ENCODE measurements at places on chromosomes 7 and 10.

DNA sequence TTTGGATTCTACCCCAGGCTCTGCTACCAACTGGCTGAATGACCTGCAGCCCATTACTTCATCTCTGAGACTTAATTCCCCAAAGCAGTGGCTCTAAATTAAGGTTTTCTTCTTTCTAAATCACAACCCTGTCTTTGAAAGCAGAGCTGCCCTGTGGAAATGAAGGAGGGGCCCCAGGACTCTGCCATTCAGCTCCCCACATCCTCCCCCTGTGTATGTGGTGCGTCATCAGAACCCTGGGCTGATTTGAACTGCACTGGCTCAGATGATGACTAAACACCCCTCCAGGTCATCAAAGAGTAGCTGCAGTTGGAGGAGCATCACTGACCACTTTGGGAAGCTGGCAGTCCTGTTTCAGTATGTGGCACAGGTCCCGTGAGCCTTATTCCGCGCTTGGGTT lies 46.6 kb downstream of the BPGM start:
- no peak for DNase-seq

DNA sequence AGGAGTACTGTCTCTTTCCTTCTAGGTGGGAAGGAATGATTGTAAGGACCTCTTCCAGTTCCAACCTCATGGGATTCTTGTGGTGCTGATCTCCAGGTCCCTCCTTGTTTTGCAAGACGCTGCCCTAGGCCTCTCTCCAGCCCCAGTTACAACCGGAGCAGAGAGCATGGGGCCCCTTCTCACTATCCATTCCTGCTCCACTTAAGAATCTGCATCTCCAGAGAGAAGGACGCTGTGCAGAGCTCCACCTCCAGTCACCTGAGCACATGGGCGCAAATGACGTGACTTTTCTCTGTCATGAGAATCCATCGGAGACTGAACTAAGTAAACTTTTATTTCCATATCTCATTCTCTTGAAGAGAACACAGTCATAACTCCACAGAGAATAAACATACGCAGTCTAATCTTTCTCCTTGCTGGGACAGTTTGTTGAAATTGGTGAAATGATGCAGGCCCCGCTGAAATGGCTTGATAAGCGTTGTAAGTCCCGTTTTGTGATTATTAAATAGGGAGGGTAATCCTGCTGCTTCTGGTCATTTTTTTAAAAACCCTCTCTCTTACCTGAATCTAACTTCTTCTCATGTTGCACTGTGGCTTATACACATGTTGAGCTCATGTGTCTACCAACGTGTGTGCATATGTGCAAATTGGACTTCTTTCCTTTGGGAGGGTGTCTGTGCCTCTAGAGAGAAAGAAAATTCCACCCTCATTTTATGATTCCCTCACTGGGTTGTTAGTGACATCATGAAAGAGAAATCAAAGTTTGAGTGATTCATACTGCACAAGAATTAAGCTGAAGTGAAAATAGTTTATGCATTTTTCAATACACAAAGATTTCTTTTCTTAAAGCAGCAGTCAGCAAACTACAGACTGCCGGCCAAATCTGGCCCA lies 133.2 kb upstream of the TBX20 start:
- DNase-seq = no peak

DNA sequence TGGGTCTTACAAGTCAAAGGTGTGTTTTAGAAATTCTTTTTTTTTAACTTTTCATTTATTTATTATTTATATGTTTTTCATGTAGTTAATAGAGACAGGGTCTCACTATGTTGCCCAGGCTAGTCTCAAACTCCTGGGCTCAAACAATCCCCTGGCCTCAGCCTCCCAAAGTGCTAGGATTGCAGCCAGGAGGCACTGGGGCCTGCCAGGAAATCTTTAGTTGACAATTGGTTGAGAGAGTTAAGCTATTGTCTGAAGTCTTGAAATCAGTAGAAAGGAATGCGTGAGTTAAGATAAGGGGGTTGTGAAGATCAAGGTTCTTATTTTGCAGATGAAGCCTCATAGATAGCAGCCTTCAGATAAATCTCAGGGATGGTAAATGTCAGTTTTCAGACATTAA lies 245.4 kb upstream of the GALNT17 start:
- DNase-seq = no peak

GRCh38 chr10:122154545-122155366 lies 116.3 kb upstream of the BTBD16 start:
- no peak for DNase-seq

DNA sequence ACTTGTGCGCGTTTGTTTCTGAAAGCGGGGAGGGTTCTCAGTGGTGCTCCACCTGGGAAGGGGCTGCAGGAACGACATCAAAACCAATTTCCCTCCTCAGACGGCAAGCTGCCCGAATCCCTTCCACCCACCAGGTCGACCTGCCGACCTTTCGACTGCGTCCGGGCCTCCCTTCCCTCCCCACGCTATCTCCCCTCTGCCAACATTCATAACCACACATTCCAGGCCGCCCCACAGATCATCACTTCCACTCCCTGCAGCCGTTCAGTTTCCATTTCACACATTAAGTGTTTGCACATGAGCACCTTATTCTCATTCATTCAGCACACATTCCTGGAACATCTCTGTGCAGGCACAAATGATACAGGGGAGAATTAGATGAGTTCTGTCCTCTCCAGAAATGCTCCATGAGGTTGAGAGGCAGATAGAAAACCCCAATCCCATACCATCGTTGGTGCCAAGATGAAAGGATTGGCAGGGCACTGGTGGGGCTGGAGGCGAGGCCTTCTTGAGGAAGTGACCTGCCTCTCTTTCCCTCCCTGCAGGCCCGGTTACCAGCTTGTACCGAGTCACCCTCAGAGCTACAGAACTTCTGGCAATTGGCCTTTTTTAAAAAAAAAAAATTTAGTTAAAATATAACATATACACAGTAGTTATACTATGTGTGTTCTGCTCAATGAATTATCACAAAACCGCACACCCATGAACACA lies 70.0 kb downstream of the MINDY4 start:
- no peak for DNase-seq

DNA sequence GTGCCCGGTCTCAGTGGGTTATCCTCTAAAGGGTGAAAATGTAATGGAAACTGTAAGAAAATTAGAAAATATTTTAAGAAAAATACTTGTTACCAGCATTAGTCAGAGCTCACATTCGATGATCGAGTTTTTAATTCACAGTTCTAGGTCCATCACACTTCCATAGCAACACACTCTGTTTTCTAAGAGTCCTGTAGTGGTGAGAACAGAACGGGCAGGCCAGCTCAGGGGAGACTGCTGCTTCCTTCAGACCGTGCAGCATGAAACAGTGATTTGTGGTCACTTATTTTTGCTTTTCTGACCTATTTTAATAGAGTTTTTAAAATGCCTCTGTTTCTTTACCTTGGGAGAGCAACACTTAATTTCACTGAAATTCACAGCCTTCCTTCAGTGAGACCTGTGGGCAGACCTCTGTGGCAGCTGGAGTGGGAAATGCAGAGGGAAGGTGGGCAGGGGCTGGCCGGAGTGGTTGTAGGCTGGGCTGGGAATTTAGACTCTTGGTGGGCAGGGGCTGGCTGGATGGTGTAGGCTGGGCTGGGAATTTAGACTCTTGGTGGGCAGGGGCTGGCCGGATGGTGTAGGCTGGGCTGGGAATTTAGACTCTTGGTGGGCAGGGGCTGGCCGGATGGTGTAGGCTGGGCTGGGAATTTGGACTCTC lies 1.5 kb downstream of the SUN1 start:
- DNase-seq = no peak

DNA sequence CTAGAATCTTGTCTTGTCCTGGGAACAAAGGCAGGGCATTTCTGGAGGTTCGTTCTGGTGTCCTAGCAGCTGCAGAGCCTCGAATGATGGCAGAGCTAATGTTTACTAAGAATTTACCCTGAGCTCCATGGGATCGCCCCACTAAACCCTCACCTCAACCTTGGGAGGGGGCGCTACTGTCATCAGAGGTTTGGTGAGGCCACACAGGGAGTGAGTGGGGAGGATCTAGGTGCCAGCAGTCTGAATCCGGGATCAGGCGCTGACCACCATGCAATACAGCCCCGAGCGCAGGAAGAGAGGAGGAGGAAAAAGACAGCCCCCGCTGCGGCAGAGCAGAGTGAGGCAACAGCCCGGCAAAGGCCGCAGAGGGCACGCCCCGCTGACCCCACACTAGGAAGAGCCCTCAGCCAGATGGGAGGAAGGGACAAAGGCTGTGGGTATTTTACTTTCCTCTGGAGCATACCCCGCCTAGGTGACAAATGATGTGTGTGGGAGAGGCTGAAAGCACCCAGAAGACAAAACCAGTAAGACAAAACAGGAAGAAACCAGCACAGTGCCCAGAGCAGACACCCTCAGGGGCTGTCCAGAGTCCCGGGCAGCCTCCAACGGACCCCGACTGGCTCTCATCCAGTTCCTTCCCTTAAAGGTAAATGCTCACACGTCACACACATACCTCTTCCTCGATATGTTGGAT lies 103.5 kb downstream of the FAM53B start:
- no peak for DNase-seq

- no peak for DNase-seq
These were observed 455.3 kb downstream of the REEP3 start for GRCh38 chr10:63976538-63976937.

- no peak for DNase-seq
These were observed 44.4 kb downstream of the JAKMIP3 start for GRCh38 chr10:132110111-132110521.

DNA sequence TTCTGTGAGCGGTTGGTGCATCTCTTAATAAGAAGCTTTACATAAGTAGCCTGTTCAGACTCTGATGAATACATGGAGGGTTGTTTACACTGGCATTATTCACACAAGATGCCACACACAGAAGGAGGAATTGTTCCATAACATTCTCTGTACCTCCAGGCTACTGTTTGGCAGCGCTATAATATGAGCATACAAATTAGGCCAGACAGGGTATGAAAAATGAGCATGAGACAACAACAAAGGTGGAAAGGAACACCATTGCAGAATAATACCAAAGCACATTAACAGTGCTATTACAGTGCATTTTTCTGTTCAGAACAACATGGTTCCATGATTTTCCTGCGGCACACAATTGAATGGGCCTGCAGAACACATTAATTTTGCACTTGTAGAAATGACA lies 417.2 kb upstream of the C7orf33 start:
- no peak for DNase-seq

GRCh38 chr10:131277969-131278368 lies 33.6 kb downstream of the TCERG1L start:
- no peak for DNase-seq

DNA sequence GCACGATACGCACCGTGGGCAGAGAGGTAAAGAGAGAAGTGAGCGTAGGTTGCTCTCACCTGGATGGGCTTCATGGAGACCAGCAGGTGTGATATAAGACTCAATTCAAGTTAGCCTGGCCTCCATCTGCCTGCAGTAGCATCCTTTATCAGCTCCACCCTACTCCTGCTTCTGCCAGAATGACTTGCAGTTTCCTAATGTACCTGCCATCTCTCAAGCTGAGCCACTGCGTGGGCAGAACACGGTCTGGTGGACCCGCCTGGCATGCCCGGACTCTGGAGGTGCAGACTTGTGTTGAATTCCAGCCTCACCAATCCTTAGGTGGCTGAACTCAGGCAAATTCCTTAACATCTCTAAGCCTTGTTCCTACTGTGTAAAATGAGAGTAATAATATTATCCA lies 64.3 kb downstream of the STEAP1B start:
- DNase-seq = no peak

DNA sequence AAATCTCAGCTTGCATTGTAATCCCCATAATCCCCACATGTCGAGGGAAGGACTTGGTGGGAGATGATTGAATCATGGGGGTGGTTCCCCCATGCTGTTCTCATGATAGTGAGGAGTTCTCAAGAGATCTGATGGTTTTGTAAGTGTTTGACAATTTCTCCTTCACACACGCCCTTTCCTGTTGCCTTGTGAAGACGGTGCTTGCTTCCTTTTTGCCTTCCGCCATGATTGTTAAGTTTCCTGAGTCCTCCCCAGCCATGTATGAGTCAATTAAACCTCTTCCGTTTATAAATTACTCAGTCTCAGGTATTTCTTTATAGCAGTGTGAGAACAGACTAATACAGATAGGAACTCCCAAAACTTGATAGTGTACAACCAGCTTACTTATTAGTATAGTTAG lies 98.6 kb downstream of the CREM start:
- DNase-seq = no peak

DNA sequence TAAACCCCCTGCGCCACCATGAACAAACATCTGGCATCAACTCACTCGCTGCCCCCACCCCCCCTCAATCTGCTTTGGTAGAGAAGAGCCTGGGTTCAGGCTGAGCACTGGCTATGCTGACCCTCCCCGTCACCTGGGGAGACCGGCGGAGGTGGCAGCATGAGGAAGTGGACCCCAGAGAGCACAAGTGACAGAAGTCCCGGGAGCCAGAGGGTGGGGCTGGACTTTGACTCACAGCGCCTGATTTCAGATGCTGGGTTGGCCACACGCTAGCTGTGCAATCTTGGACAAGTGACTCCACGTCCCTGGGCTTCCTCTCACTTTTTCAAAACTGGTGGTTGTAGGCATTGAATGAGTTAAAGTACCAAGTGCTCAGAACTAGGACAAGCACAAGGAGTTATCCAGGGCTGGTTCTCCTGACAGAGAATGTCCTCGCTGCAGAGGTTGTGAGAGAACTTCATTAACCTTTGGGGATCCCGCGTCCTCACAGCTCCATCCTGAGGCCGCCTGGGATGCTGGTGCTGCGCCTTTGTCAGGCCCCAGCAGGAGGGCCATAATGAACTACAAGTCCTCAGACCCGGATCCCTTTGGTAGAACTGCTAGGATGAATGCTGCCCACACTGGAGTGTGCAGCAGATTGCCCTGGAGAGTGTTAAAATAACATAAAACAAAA lies 48.8 kb upstream of the RASGEF1A start:
- DNase-seq = no peak

- DNase-seq = no peak
These were observed 52.8 kb downstream of the NRF1 start for GRCh38 chr7:129664029-129665012.

GRCh38 chr7:150502519-150502918 lies 12.2 kb upstream of the GIMAP7 start:
- DNase-seq = no peak

DNA sequence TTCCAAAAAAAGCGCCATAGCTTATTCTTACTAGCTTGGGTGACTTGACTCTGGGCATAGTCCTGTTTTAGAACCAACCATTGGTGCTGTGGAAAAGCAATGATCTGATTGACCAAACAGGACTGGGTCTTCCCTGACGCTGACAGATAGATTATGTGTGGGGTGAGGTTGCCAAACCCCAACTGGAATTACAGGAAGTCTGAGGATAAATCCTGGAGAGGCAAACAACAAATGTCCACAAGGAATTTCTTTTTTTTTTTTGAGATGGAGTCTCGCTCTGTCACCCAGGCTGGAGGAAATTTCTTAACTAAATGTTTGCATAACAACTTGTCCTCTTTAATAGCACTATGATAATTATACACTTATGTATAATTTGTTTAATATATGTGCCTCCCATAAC lies 19.2 kb downstream of the GCC1 start:
- no peak for DNase-seq

- DNase-seq = no peak
These were observed 3.2 kb upstream of the EGR2 start for GRCh38 chr10:62819141-62819920.

DNA sequence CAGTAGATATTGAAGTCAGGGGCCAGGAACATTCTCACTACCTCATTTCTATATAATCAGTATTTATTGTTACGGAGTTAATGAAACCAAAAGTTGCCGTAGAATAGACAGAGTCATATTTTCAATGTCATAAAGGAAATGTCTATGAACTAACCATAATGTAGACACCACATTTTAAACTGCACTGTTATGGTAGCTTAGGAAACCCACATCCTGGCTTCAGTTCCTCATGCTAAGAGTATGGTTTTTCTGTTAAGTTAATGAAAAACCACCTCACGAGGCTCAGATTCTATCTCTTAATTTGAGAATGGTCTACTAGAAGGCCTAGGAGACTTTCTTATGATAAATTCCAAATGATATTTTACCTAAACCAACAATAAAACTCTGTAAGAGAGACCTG lies 166.5 kb downstream of the TMEM26 start:
- no peak for DNase-seq
